ENCODE measurements at places on chromosomes 11 and 22.

GRCh38 chr22:39277142-39277607 lies 32.4 kb upstream of the PDGFB start:
- no peak for DNase-seq

DNA sequence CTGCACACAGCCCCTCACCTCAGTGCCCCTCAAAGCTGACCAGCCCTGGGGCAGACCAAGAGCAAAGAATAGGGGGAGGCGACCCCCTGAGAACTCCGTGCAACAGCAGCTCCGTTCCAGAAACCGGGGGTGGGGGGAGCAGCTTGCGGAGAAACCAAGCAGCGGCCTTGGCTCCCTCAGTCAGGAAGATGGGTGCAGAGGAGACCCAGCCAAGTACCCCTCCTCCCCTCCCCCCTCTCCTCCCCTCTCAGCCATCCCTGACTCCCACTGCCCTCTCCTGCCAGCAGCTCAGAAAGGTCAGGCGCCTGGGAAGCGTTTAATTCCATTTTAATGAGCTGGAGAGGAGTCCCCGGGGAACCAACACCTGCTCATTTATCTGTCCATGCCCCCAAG lies 78.9 kb downstream of the PDE2A start:
- DNase-seq = no peak

- DNase-seq = no peak
These were observed 121.5 kb downstream of the RRAS2 start for GRCh38 chr11:14237444-14237961.

- no peak for DNase-seq
These were observed 50.0 kb downstream of the RRAS2 start for GRCh38 chr11:14308897-14309387.

GRCh38 chr22:44907765-44908737 lies 101.8 kb downstream of the PHF21B start:
- no peak for DNase-seq

- peak; percentile 74 for DNase-seq
These were observed at the start of gene ZNF70 for GRCh38 chr22:23750714-23751440. Gene ZNF70, minus strand, starts transcription at chr22:23751112. Its CDS starts 5,972 bp downstream, at chr22:23745140.

- DNase-seq = no peak
These were observed 22.0 kb upstream of the CAT start for GRCh38 chr11:34416766-34417165.

DNA sequence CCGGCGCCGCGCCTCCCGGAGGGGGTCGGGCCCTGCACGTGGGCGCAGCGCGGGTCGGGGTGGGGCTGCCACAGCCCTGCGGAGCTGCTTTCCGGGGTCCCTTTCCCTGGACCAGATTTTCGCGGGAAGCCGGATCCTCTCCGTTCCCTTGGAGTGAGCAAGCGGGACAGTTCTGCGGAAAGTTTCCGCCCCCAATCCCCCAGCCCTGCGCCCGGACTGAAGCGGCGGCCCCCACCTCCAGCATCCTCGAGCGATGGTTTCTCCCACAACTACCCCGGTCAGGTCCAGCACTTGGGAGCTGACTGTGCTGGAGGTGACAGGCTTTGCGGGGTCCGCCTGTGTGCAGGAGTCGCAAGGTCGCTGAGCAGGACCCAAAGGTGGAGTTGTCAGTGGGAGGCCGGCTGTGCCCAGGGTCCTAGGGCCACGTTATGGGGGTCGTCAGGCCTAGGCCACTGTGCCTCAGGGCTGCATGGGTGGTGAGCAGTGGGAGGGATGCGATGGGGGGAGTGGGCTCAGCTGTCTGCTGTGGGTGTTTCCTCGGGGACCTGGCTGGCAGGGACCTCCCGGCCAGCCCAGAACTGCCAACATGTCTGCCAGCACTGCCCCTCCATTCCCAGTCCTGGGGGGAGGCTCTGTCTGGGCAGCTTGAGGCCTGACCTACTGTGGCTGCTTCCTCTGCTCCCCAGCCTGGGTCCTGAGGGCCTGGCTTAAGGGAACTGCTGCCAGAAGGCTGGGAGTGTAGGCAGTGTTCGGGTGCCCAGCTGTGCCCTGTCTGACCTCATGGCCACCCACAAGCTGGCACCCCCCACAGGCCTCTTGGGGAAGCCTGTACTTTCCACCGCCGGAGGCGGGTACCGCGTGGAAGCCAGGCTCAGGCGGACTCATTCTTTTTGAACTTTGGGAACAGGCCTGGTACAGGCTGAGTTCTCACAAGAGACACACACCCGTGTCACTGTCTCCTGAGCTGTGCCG lies 726 bp downstream of the ST3GAL4 start:
- no peak for DNase-seq

DNA sequence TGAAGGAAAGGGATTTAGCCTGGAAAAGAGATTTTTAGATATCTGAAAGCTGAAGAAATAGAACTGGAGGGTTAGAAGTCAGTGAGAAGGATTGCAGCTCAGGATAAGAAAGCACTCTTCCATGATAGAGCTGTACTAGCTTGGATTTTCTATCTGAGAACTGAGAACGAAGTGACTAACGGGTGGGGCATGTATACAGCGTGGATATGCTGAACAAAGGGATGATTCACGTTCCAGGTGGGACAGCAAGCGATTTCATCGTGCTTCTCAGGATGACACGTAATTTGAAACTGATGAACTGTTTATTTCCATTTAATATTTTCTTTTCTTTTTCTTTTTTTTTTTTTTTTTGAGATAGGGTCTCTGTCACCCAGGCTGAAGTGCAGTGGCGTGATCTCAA lies 53.0 kb downstream of the GRAMD1B start:
- no peak for DNase-seq

DNA sequence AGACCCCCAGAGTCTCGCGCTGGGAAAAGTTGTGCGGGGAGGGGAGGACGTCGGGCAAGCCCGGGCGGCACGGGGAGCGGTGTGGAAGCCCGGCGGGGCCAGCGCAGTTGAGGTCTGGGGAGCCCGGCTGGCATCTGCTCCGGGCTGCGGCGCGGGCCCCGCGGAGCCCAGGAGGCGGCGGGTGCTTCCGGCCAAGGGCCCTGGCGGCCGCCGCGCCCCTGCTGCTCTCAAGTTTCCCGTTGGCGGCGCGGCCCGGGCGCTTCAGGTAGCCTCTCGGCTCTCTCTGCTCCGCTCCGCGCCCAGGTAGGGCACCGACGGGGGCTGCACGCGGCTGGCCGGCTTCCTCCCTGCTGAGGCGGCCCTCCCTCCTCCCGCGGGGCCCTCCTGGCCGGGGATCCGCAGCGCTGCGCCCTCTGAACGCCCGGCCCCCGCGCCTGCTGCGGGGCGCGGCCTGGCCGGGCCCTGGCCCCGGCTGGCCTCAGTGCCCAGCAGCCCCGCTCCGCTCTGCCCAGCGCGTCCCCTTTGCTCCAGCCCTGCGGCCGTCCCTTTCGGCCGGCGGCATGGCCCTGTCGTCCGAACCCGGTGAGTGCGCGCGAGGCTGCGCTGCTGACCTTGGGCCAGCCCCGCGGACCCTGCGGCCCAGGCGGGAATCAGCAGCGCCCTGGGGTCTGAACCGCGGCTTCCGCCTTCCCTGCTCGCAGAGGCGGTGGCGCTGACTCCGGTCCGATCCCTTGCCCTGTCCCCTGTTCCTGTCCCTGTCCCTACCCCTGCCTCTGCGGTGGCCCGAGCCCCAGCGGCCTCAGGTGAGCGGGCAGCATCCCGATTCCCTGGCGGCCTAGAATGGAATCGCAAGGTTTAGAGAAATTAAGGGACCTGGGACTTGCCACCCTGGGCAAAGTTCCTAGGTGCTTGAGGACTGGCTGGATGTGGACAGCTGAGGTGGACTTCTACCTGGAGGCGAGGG lies 4.3 kb upstream of the AMPD3 start:
- peak; percentile 33 for DNase-seq

DNA sequence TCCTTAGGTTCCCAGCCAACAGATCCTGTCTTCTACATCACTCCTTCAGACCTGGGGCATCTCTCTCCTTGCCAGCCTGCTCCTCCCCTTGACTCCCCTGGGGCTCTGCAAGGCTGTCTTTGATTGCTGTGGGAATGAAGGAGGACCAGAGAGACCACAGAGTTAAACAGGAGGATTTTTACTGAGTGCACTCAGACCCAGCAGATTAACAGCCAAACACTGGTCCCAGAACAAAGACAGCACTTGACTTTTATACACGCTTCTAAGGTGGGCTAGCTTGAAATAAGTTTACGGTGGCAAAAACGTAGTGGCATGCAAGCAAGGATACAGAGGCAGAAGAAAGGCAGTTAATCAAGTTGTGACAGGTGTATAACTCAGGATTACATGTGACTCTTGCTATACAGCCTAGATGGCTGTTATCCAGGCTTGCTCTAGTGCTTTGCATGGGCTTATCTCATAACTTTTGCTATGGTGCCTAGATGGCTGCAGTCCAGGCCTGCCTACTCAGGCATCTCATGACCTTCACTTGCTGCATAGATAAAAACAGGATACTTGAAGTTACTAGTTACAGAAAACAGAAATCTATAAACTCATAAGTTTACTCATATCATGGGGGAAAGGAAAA lies 22.0 kb upstream of the GLYATL1 start:
- DNase-seq = no peak

- peak; percentile 45 for DNase-seq
These were observed 3.2 kb downstream of the CD6 start for GRCh38 chr11:60974726-60975125.

- peak; percentile 76 for DNase-seq
These were observed 796 bp upstream of the YIF1A start for GRCh38 chr11:66289548-66290329.

- no peak for DNase-seq
These were observed 8.5 kb downstream of the FHIP1B start for GRCh38 chr11:6225896-6226295.

GRCh38 chr22:33438273-33438672 lies 380.1 kb upstream of the SYN3 start:
- no peak for DNase-seq

- no peak for DNase-seq
These were observed 4.4 kb downstream of the TP53I11 start for GRCh38 chr11:44946263-44946662.

GRCh38 chr11:128294001-128294670 lies 293.2 kb downstream of the ETS1 start:
- DNase-seq = no peak

DNA sequence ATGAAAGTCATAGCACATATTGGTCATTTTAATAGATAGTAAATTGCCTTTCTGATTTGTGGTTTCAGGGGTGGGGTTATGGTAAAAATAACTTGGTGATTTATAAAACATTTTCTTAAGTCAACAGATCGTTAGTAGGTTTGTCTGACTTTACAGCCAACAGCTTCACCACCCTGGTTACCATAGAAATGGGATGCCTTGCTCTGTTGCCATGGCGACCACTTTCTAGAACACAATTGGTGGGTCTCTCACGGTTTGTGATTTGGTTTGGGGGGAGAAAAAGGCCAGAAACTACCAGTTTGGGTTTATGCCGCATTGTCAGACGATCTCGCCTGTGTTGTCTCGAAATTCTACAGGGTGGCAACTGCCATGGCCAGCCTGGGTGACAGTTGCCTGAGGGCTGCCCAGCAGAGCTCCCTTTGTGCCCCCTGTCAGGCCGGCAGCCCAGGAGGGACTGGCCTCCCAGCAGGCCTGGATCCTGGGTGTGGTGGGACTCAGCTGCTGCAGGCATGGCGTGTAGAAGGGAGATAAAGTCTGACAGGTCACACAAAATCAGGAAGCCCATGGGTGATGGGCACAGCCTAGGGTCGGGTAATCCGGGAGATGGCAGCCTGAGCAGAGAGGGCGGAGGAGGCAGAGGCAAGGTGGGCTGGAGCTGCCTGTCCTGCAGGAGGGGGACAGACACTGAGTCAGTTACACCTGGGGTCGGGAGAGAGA lies 30.9 kb downstream of the KCNC1 start:
- peak; percentile 55 for DNase-seq

DNA sequence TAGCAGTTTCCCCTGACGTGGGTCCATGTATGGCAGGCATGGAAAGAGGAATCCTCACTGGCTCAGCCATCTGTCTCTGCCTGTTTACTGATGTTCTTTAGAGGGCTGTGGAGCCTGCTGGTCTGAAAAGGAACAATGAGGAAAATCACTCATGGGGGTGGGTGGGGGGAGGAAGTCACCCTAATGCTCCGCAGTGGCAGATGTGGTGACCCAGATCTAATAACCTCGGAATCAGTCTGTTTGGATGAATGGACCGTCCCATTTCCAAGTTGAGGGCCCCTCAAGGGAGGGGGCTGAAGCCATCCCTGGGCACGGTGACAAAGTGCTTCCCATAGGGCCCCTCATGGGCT lies 4.4 kb downstream of the BCR start:
- DNase-seq = no peak

GRCh38 chr11:68297812-68298658 lies 14.4 kb upstream of the LRP5 start:
- DNase-seq = peak; percentile 87

GRCh38 chr11:20011307-20011951 lies 148.8 kb downstream of the DBX1 start:
- no peak for DNase-seq

- no peak for DNase-seq
These were observed 44.2 kb downstream of the CERK start for GRCh38 chr22:46693634-46694415.

DNA sequence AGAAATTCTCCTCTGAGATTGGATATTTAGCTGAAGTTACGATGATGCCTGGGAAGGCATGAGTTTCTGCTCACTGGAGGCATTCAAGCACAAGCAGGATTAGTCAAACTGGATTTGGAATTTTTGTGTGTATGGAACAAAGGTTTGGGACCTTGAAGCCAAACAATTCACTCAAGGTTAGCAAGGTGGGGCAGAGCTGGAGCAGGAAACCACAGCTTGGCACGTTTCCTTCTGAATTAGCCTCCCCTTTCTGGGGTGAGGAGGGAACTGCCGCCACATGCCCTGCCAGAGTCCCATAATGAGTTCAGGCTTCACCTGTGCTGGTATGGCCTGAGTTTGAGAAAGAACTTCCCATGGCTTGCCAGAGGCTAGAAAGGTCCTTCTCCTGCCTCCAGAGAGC lies 50.9 kb upstream of the RRAS2 start:
- DNase-seq = no peak

- no peak for DNase-seq
These were observed 24.6 kb downstream of the STIM1 start for GRCh38 chr11:3879967-3880542.

GRCh38 chr11:76955459-76956114 lies 78.6 kb upstream of the B3GNT6 start:
- no peak for DNase-seq

- no peak for DNase-seq
These were observed 1341.5 kb downstream of the BRD1 start for GRCh38 chr22:48486134-48486532.

DNA sequence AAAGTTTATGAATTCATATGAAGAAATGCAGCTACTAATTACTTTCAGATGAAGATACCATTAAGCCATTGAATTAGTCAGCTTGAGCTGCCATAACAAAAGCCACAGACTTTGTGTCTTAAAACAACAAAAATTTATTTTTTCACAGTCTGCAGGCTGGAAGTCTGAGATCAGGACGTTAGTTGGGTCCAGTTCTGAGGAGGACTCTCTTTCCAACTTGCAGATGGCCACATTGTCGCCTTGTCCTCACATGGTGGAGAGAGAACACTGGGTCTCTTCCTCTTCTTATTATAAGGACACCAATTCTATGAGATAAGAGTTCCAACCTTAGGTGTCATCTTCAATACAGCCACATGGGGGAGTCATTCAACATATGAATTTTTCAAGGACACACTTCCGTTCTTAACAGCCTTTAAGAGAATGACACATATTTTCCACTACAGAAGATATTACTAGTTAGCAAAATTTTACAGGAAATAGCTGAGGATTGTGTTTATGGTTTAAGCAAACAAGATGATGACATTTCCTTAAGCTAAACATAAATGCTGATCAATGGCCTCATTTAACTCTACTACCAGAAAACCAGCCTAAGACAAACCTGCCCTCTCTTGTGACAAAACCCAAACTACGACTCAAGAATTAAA lies 56.0 kb downstream of the DCUN1D5 start:
- peak; percentile 9 for DNase-seq

Measured in neural crest cell (in vitro differentiated cells).